ENCODE measurements at places on chromosomes 16 and 17.
A peak's percentile ranks its signal among the peaks of the same experiment; 100 is the strongest.

DNA sequence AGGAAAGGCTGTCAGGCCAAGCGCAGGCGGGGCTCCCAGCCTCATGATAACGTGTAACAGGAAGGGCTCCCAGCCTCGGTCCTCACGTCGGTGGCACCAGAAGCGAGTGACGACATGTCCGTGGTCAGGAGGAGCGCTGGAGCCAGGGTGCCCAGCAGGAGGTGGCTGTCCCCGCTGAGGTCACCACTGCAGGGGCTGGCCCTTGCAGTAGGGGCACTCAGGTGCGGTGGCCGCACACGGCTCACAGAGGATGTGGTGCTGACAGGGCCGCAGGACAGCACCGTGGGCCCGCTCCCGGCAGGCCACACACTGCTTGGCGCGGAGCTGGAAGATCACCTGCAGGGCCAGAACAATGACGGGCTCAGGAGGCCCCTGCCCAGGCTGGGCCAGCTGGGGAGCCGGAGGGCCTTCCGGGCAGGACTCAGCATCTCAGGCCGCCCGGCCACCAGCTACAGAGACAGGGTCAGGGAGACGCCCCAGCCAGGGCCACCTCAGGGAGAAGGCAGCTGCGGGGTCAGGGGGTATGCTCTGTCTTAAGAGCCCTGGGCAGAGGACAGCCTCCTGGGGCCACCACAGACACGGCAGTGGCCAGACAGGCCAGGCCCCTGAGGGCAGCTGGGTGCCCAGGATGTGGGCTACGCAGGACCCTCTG lies 14.5 kb downstream of the GNPTG start:
- no peak for DNase-seq

GRCh38 chr17:82791532-82791931 lies 39.7 kb downstream of the TBCD start:
- DNase-seq = no peak

GRCh38 chr16:71540-72401 lies 660 bp downstream of the RHBDF1 start:
- no peak for DNase-seq

GRCh38 chr16:70250748-70251628 lies 752 bp downstream of the EXOSC6 start:
- DNase-seq = no peak

- DNase-seq = no peak
Observed at GRCh38 chr16:87186446-87186845, 130.7 kb downstream of the C16orf95 start.

GRCh38 chr16:81570151-81570846 lies 125.7 kb downstream of the CMIP start:
- DNase-seq = no peak

DNA sequence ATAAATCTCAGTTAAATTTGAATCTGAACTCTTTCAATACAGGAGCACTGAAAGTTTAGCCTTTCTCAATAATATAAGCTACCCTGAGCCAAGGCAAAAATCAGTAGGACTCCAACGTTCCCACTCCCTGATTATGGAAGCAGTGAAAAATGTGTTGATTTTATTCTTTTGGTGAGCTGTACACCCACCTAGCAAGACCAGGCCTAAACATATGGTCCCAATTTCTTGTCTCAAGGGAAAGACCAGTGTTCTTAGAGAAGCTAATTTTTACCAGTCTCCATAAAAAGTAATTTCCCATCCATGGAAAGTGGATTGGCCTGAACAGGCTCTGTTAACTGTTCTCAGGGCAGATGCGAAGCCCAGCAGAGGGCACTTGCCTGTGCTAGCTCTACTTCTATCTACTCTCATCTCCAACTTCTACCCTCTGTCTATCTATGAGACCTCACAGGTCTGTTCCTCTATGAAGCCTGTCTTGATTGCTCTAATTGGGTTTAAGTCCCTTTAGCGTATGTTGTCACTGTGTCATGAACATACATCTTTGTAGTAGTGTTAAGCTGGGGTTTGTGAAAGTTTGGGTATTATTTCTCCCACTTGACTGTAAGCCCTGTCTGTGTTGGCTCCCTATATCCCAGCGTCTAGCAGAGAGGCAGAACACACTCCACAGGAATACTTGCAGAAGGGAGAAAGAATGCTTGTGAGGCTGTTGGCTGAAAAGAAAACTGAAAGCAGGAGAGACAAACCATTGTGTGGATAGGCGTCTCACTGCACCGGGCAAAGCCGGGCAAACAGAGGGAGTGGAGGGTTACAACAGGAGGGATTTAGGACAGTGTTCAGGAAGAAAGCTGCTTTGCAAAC lies 167.1 kb upstream of the MAF start:
- peak; percentile 9 for DNase-seq

- DNase-seq = no peak
Observed at GRCh38 chr17:79609673-79610645, 892 bp downstream of the RBFOX3 start.

DNA sequence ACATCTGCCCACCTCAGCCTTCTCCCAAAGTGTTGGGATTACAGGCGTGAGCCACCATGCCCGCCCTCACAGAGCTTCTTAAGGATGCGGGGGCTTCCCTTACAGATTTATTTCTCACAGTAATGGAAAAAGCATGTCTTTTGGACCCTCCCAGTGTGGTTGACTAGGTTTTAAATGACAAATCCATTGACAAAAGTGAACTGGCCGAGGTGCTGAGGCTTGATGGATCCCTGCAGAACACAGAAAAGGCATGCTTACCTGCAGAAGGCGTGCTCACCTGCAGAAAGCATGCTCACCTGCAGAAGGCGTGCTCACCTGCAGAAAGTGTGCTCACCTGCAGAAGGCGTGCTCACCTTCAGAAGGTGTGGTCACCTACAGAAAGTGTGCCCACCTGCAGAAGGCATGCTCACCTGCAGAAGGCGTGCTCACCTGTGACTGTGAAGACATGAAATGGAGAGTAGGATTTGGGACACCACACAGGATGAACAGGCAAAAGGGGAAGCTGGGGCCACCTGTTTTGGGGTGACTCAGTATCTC lies 15.1 kb upstream of the BBS2 start:
- DNase-seq = no peak

DNA sequence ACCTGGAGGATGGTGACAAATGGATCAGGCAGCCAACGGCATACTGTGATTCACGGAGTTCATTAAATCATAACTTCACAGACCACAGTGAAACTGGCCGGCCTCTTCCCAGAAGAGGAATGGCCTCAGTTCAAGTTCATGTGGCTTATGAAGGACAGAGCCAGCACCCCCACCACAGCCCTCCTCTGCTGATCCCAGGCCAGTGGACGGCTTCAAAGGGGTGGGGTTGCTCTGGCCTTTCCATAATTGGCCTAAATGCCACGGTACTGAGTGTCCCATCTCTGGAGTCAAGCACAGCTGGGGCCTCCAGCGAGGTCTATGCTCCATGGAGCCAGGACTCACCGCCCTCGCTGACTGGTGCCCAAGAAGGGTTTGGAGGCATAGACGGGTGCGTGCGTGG lies 21.4 kb downstream of the GALNS start:
- DNase-seq = no peak

- DNase-seq = no peak
Observed at GRCh38 chr16:64749346-64749745, 372.5 kb downstream of the CDH11 start.

GRCh38 chr16:8847623-8848022 lies 21.2 kb downstream of the CARHSP1 start:
- no peak for DNase-seq

- DNase-seq = peak; percentile 71
Observed at GRCh38 chr17:36550491-36551417, 6.0 kb downstream of the GGNBP2 start.

DNA sequence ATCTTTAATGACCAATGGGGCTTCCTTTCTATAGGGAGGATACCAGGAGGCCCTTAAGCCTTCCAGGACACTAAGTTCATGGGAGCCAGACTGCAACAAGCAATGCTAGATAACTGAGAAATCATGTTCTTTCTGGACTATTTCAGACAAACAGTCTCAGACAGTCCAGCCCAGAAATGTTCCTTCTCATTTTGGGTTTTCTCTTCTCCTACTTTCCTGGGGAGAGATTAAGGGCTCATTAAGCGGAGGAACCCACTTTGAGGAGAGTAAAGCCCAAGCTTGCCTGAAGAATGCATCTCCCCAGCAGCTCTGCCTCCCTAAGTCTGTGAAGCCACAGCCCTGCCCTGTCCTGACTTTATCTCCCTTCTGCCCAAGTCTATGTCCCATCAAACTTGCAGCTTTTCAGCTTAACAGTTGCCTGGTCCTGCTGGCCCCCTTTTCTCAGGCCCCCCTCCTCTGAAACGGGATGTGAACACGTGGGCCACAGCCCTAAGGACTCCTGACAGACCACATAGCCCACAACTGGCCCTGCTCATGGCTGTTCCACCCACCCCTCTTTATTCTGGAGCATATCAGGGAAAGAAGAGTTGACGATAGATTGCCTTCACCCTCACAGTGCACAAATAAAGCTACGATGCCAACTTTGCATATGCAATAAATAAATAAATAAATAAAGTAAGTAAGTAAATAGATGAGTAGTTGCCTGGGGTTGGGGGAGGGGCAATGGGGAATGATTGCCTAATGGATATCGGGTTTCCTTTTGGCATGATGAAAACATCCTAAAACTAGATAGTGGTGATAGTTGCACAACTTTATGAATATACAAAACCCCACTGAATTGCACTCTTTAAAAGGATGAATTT lies 111.0 kb downstream of the N4BP1 start:
- no peak for DNase-seq

- DNase-seq = no peak
Observed at GRCh38 chr16:88888057-88888456, 21.6 kb upstream of the PABPN1L start.

DNA sequence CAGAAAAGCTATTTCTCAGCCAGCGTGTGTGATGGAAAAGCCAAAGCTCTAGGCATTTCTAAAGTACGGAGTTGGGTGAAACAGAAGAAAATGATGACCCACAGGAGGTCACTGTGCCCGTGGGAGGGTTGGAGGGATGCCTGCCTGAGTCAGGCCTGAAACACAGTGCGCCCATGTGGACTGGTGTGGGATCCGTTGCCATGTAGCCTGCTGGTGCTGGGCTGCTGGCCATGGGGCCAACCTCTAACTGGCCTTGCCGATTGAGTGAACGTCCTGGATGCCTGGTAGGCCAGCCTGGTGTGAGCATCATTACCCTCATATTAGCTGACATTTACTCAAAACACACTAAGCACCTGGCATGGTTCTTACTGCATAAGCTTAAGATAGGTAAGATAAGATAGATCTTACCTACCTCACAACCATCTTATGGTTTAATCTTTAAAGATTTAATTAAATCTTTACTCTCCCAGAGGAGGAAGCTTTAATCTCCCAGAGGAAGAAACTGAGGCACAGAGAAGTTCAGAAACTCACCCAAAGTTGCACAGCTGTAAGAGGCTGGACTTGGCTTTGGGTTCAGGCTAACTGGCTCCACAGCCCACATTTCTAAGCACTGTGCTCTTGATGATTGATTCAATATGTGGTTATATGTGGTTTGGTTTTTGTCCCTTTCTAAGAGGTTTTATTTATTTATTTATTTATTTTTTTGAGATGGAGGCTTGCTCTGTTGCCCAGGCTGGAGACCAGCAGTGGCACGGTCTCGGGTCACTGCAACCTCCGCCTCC lies 15.7 kb downstream of the MGAT5B start:
- DNase-seq = no peak

GRCh38 chr17:76549215-76549518 lies 9.3 kb downstream of the PRCD start:
- DNase-seq = no peak

GRCh38 chr17:77266213-77266612 lies 125.4 kb downstream of the SEC14L1 start:
- no peak for DNase-seq

DNA sequence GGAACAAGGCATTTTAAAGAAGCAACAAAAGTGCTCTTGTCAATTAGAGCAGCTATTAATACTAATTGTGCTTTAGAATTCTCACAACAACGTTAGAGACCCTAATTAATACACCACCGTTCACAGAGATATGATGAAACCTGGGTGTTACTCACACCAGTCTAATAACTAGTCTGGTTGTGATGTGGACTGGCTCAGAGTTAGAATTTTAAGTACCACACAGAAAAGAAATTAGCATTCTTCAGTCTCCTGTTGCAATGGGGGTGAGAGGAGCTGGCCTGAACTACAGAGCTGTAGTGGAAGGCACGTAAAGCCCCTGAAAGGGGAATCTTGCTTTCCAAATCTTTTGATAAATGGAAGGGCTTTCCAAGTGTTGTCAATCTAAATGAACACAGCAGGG lies 240.8 kb upstream of the TOX3 start:
- no peak for DNase-seq
